ENCODE measurements at places on chromosomes 16 and 17. TPM values are rescaled to one million over a fixed set of nuclear protein-coding genes. Genes with fewer than 3 reads are reported as not detected.

PSMD3 gene
- 94.8 TPM for total RNA-seq

OMG gene
- total RNA-seq = 0.88 TPM

DNA sequence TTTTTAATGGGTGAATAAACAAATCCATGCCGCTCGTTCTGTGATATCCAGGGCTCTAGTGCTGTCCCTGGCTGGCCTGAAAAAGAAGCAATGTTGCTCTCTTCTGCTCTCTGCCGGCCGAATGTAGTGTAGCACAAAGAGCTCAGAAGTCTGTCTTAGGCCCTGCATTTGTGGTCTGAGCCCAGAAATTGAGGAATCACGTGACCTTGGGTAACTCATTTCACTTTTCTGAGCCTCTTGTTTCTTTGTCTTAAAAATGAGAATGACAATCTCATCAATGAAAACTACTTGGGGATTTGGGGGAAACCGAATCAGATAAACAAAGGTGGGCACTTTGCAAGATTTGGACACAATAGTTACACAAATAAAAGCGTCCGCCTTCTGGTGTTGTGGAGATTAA is 381.6 kb upstream of the ASIC2 start:
- no peak overlapping the region for H3K27ac ChIP-seq
- no peak overlapping the region for H3K4me3 ChIP-seq
- no peaks in the 10 kb centered on the region for H3K27me3 ChIP-seq
- no peak for DNase-seq
- H3K36me3 ChIP-seq = no peaks in the 10 kb centered on the region
- H3K4me1 ChIP-seq = no peaks in the 10 kb centered on the region

DNA sequence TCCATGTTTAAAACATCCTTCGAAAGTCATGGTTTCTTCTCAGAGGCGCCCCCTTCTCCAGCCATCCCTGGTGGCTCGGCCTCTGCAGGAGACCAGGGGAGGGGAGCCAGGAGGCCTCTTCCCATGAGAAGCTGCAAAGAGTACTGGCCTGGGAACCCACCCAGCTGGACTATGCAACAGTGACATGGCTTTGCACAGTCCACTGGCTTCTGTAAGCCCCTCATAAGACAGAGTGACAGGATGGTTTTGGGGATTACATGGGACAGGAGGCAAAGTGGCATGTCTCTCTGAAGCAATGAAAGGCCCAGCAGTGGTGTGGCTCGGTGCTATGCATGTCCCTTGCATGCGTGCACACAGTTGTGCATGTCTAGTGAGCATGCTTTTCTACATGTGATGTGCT is 99.5 kb downstream of the C16orf78 start:
- no peaks in the 10 kb centered on the region for H3K36me3 ChIP-seq
- H3K4me3 ChIP-seq = no peak overlapping the region
- H3K27me3 ChIP-seq = no peaks in the 10 kb centered on the region
- no peaks in the 10 kb centered on the region for H3K4me1 ChIP-seq
- peak; percentile 39 for DNase-seq

DNA sequence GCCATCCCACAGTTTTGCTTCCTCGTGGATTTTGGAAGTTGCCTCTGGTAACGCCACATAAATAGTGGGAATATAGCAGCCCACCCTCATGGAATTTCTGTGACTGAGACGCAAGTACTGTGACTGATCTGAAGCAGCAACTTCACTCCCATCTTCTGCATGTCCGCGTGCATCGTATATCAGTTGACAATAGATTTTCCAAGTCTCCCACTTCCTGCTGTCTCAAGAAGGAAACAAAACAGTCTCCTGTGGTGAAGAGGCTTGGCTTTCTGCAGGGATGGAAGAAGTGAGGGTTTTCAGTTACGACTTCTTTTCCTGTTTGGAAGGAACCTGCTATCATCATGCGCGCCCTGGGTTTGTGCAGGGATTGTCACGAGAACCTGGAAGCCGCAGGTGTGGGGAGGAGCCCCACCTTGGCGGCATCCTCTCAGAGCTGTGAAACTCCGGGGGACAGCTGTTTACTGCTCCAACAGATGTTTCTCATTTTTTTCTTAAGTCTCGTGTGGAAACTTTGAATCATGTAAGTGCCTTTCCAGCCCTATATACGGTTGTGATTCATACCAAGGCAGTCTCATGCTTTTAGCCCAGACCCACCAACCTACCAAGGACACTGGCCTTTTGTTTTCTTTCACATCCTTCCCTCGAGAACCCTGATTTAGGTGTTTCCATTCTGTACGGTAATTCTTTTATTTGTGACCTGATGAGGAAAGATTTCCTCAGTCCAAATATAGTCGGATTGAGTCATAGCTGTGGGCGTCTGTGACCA is 57.5 kb downstream of the WIPI1 start:
- no peaks in the 10 kb centered on the region for H3K27me3 ChIP-seq
- H3K4me1 ChIP-seq = peaks cover 23% of the 10 kb centered on the region
- DNase-seq = no peak
- peak overlapping the region; percentile 20 for H3K27ac ChIP-seq
- no peaks in the 10 kb centered on the region for H3K36me3 ChIP-seq

DNA sequence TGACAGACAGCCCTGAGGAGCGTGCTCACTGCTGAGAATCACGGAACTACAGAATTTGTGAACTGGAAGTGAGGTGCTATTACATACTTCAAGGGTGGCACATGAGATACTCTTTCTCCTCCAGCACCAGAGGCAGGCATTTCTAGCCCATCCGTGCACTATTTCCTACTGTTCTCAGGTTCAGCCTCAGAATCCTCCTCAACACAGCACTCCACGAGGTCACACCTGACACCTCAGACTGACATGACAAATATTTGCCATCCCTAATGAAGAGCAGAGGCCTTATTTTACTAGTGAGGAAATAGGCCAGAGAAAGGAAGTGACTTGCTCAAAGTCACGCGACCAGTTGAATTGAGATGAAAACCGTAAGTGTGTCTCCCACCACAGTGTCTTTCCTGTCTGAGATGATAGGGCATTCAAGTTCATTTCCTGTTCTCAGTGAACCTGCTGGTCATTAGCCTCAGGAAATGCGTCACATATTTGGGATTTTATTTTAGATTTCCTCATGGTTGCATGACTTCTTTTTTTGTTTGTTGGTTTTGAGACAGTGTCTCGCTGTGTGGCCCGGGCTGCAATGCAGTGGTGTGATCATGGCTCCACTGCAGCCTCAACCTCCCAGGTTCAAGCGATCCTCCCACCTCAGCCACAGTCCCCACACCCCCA is 23.6 kb downstream of the SEZ6 start:
- DNase-seq = no peak
- no peaks in the 10 kb centered on the region for H3K36me3 ChIP-seq
- no peaks in the 10 kb centered on the region for H3K4me1 ChIP-seq
- H3K27ac ChIP-seq = no peak overlapping the region

DNA sequence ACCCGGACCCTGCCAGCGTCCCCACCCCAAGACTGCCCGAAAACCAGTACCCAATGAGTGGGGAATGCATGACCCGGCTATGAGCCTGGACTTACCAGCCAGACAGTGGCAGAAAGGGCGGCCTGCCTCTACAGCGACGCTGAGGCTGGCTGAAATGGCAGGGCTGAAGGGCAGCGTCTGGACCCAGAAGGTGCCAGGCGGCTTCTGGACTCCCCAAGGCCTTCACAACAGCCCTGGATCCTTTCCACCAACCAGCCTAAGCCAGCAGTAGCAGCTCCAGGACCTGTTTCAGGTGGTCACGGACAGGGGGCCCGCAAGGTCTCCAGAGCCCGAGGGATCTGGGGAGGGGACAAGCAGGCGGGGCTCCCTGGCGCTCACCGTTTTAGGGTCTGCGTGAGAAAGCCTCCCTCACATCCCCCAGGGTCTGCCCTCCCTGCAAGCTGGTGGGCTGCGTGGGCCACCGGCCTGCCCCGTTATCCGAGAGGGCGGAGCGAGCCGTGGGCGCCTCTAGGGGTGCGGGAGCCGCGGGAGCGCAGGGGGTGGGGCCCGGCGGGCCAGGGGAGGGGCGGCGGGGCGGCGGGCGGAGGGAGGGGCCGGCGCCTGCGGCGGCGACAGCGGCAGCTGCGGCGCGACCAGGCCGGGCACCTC is at the start of gene RIPOR1:
TSS of gene RIPOR1 (plus strand) at position 608 of the 648 bp plus-strand sequence. CDS start 9,618 bp downstream, outside the sequence.
- peak within 1 kb of the TSS; percentile 95 for H3K4me3 ChIP-seq
- peak; percentile 96 for DNase-seq
- H3K36me3 ChIP-seq = peaks cover 4% of the 10 kb centered on the region

- no peaks in the 10 kb centered on the region for H3K4me1 ChIP-seq
- H3K27me3 ChIP-seq = peaks cover 3% of the 10 kb centered on the region
- no peak overlapping the region for H3K4me3 ChIP-seq
- no peak overlapping the region for H3K27ac ChIP-seq
- H3K36me3 ChIP-seq = no peaks in the 10 kb centered on the region
Measured at GRCh38 chr16:50643192-50643591, 37.9 kb downstream of the SNX20 start.

- H3K27me3 ChIP-seq = no peaks in the 10 kb centered on the region
- H3K4me1 ChIP-seq = peaks cover 28% of the 10 kb centered on the region
- no peak overlapping the region for H3K27ac ChIP-seq
Measured at GRCh38 chr16:65059406-65059980, 62.4 kb downstream of the CDH11 start.

GRCh38 chr17:37142294-37142896 is 193.6 kb downstream of the AATF start:
- no peak overlapping the region for H3K27ac ChIP-seq
- H3K36me3 ChIP-seq = no peaks in the 10 kb centered on the region
- H3K4me1 ChIP-seq = peaks cover 4% of the 10 kb centered on the region

DNA sequence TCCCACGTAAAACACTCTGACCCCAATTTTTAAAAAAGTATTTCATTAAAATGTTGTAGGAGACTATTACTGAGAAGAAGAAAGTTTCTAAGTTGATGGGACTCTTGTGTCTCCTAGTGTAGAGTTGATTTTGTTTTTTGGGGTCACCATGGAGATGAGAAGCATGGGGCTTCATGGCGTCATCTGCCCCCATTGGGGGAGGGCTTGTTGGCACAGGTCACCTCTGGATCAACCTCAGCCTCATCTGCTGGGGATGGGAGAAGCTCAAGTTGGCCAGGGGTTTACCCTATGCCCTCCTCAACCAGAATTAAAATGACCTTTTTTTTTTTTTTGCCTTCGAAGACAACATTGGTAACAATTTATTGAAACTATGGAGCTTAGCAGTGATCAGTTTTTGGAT is 28.3 kb downstream of the MSI2 start:
- no peak overlapping the region for H3K27ac ChIP-seq
- H3K27me3 ChIP-seq = no peaks in the 10 kb centered on the region
- no peak for DNase-seq

GRCh38 chr17:79617740-79618382 is 7.0 kb upstream of the RBFOX3 start:
- no peaks in the 10 kb centered on the region for H3K4me1 ChIP-seq
- no peak overlapping the region for H3K4me3 ChIP-seq
- peak; percentile 61 for DNase-seq
- H3K27ac ChIP-seq = no peak overlapping the region
- peaks cover 19% of the 10 kb centered on the region for H3K27me3 ChIP-seq

DNA sequence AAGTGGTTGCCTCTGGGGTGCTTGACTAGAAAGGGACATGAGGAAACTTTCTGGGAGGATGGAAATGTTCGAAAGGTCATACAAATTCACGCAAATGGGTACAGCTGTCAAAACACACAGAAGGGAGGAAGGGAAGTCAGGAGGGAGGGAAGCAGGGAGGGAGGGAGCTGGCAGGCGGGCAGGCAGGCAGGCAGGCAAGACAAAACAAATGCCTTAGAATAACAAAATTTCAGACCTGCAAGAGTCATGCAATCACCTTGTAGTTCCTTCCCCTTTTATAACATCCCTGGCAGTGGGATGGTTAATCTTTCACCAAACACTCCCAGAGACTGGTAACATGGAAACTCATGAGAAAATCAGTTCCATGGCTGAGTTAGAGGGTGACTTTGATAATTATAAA is 189.2 kb downstream of the STX8 start:
- H3K4me3 ChIP-seq = no peak overlapping the region
- no peaks in the 10 kb centered on the region for H3K27me3 ChIP-seq

Data from osteoblast (primary cell).